Naive B cell (primary cell): ENCODE measurements at places on chromosomes 16 and 17.
A peak's percentile ranks its signal among the peaks of the same experiment; 100 is the strongest.

DNA sequence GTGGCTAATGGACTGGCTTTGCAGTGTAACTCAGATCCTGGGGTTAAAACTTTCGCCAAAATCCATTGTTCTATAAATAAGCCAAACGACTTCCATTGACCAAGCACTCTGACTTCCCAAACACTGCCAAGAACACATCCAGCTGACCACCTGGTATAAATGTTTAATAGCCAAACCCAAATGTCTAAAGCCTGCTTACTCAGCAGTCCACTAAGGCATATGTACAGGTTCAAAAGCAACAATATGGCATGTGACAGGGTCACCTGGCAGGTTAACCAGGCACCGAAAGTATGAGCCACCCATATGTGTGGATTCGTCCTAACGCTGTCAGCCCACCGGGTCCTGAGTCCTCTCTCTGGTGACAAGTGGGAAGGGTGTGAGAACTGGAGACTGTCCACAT lies 2.1 kb downstream of the CSNK1D start:
- H3K27ac ChIP-seq, result no peak overlapping the region
- H3K4me1 ChIP-seq, result peaks cover 38% of the 10 kb centered on the region
- no peak for DNase-seq
- no peaks in the 10 kb centered on the region for H3K27me3 ChIP-seq

GRCh38 chr16:53291757-53292392 lies 142.4 kb upstream of the RBL2 start:
- H3K27me3 ChIP-seq, result no peaks in the 10 kb centered on the region
- no peak for DNase-seq
- H3K4me3 ChIP-seq, result no peak overlapping the region
- H3K36me3 ChIP-seq, result peaks cover 33% of the 10 kb centered on the region
- no peaks in the 10 kb centered on the region for H3K4me1 ChIP-seq

DNA sequence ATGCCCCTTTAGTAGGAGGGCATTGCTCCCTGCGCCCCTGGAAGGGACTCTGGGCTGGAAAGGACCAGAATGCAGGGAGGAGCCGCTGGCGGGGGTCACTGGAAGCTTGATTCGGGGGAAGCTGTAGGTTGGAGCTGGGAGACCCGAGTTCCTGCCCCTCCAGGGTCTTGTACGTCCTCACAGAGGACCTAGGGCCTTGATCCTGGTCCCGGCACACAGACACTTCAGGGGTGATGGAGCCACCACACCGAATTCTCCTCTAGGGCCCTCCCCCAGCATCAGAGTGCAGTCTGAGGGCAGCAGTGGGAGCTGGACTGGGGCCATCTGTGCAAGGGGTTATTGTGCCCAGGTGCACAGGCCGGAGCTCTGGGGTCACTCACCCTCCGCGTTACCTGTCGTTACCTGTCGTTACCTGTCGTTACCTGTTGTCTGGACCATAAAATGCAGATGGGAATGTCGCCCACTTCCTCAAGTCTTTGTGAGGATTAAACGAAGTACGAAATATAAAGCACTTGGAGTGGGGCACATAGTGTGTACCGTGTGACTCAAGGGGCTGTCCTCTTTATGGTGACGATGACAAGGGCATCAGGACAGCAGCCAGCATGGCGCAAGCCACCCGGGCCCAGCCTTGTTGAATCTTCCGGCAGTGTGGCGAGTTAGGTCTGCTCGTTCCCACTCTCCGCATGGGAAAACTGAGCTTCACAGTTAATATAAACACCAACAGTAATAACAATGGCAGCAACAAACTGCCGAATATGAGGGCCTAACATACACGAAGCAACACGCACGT lies 48.6 kb downstream of the CMIP start:
- no peaks in the 10 kb centered on the region for H3K27me3 ChIP-seq
- peaks cover 93% of the 10 kb centered on the region for H3K4me1 ChIP-seq

DNA sequence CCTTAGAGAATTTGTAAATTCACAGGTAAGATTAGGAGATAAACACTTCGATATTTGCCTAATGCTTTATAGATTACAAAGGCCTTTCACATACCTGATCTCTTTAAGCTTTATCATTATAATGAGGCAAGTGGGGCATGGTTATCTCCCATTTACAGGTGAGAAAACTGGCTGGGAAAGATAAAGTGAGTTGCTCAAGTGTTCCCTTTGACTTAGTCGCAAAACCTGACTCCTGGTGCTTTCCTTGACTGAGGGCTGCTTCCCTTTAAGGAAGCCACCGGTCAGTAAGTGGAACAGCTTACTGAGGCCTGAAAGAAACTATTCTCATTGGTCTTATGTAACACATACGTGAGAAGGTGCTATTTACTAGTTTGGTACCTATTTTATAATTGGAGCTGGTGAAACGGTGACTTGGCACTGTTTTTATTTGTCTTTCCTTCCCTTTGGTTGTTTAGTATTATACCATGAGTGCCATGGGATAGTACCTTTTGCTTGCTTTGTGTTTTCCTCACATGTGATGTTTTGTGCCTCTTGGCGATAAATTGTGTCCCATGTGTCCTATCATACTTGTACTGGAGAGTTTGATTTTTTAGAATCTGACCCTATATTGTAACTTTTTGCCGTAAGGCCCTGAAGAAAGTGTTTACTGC lies 57.2 kb downstream of the NUP88 start:
- H3K36me3 ChIP-seq, result peaks cover 35% of the 10 kb centered on the region
- no peak overlapping the region for H3K4me3 ChIP-seq
- H3K27me3 ChIP-seq, result no peaks in the 10 kb centered on the region
- H3K4me1 ChIP-seq, result peaks cover 11% of the 10 kb centered on the region

GRCh38 chr16:81175325-81175891 lies 63.1 kb upstream of the BCO1 start:
- H3K4me3 ChIP-seq, result no peak overlapping the region
- no peak overlapping the region for H3K27ac ChIP-seq
- no peak for DNase-seq
- H3K36me3 ChIP-seq, result no peaks in the 10 kb centered on the region

DNA sequence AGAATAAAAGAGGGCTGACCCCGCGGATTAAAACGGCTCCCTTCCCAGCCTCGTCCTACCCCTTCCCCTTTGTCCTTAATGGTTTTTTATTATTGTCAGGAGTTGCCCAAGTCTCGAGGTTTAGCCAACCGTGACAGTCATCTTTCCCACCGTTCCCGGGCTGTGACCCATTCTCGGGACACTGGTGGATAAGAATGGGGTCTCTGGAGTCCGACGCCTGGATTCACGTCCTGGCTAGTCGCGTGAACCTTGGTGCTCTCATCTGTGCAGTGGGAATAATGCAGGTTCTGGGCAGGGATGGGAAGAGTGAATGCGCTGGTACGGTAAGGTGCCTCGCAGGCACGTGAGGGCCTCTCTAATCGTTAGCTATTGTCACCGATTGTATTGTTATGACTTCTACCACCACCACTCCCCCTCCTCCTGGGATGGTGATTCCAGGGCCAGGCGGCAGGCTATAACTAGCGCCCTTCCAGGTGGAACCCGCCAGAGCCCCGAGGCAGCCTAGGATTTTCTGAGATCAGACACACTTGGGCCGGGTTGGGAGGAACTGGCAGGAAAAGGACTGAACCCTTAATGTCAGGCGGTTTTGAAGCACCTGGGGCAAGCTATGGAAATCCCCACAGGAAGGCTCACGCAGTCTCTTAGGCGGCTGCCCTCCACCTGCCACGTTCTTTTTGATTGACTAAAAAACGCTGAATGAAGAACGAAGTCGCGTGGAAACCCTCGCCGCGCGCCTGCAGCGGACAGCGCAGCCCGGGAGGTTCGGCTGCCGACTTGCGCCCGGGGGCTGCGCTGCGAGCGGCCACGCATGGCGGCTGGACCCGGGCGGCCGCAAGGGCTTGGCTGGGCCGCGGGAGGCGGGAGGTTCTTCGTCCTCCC lies 2.7 kb downstream of the HS3ST3B1 start:
- H3K27ac ChIP-seq, result peak overlapping the region; percentile 93
- peak overlapping the region; percentile 84 for H3K4me3 ChIP-seq
- peaks cover 20% of the 10 kb centered on the region for H3K27me3 ChIP-seq
- H3K36me3 ChIP-seq, result no peaks in the 10 kb centered on the region
- H3K4me1 ChIP-seq, result peaks cover 54% of the 10 kb centered on the region

GRCh38 chr17:41013606-41014005 lies 4.7 kb upstream of the KRTAP3-1 start:
- H3K36me3 ChIP-seq, result no peaks in the 10 kb centered on the region
- H3K27ac ChIP-seq, result no peak overlapping the region
- H3K27me3 ChIP-seq, result peaks cover 18% of the 10 kb centered on the region
- H3K4me3 ChIP-seq, result no peak overlapping the region

GRCh38 chr16:84898447-84898846 lies 78.7 kb downstream of the CRISPLD2 start:
- H3K4me1 ChIP-seq, result no peaks in the 10 kb centered on the region
- DNase-seq, result no peak
- H3K36me3 ChIP-seq, result peaks cover 5% of the 10 kb centered on the region
- no peak overlapping the region for H3K27ac ChIP-seq
- no peak overlapping the region for H3K4me3 ChIP-seq

DNA sequence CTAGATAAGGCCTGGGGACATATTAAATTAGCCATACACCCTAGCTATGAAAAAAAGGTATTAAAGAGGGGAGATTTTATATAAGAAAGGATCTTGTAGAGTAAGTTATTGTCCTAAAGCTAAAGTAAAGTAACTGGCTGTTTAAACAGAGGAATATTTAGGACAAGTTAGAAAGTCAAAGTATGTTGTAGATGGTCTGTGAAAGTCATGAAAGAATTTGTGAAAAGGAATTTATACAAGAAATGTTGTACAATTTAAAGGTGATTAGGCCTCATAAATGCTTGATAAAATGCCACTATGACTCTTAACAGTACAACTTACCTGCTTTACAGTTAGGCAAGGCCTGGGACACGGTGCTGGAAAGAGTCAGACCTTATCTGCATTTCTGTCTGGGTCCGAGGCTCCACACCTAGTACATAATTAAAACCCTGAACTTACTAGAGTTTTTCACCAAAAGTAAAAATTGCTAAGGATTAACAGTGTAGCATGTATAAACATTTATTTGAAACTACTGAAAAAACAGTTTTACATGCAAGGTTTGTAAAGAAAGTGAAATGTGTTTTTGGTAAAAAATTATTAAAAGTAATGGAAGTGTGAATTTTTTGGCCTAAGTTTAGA lies 445.3 kb upstream of the TOM1L1 start:
- H3K27ac ChIP-seq, result no peak overlapping the region
- H3K36me3 ChIP-seq, result peaks cover 7% of the 10 kb centered on the region
- no peaks in the 10 kb centered on the region for H3K27me3 ChIP-seq
- no peak overlapping the region for H3K4me3 ChIP-seq

DNA sequence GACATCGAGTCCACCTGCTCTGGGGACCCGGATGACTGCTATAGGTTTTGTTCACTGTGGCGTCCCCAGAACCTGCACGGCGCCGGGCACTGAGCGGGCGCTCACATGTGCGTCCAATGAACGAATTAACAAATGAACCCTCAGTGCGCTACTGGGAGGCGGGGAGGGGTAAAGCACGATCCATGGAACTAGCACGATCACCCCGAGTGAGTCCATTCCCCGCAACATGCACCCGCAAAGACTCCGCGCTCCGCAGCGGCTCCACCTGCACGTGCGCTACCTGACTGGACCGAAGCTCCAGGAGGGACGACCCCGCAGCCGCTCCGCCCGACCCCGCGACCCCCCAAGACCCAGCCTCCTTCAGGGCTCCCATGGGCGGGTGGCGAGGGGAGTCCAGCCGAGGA lies 491 bp downstream of the TRAP1 start:
- no peak for DNase-seq
- peak overlapping the region; percentile 76 for H3K27ac ChIP-seq
- H3K4me3 ChIP-seq, result peak overlapping the region; percentile 96
- no peaks in the 10 kb centered on the region for H3K27me3 ChIP-seq
- H3K36me3 ChIP-seq, result no peaks in the 10 kb centered on the region

DNA sequence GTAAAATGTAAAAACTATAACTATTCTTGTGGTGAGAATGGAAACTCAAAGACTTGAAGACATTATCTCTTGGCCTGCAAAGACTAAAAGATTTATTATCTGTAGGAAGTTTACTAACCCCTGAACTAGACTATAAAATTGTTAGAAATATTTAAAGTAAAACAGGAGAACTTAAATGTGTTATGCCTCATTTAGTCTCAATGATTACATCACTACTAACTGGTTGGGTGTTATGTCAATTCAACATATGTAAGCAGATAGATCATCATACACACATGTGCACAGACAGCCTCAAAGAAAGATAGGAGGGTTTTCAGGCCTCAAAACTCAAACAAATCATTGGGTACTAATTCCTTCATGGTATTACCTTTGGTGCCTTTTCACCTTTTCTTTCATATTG lies 7.6 kb downstream of the STX8 start:
- H3K36me3 ChIP-seq, result peaks cover 21% of the 10 kb centered on the region
- H3K4me3 ChIP-seq, result no peak overlapping the region
- H3K27me3 ChIP-seq, result no peaks in the 10 kb centered on the region
- DNase-seq, result no peak
- no peak overlapping the region for H3K27ac ChIP-seq
- peaks cover 43% of the 10 kb centered on the region for H3K4me1 ChIP-seq

- no peak overlapping the region for H3K27ac ChIP-seq
- no peak overlapping the region for H3K4me3 ChIP-seq
- no peaks in the 10 kb centered on the region for H3K36me3 ChIP-seq
- peaks cover 16% of the 10 kb centered on the region for H3K4me1 ChIP-seq
These were observed 7.6 kb downstream of the SGCA start for GRCh38 chr17:50173335-50173941.

- DNase-seq, result no peak
- no peak overlapping the region for H3K27ac ChIP-seq
- no peak overlapping the region for H3K4me3 ChIP-seq
These were observed 279.0 kb upstream of the IRX5 start for GRCh38 chr16:54651440-54652195.

GRCh38 chr17:4520894-4521600 lies 22.4 kb downstream of the SPNS2 start:
- H3K27ac ChIP-seq, result no peak overlapping the region
- H3K36me3 ChIP-seq, result no peaks in the 10 kb centered on the region
- no peak for DNase-seq
- peaks cover 3% of the 10 kb centered on the region for H3K27me3 ChIP-seq

GRCh38 chr17:44568945-44569858 lies 11.9 kb downstream of the FZD2 start:
- H3K4me1 ChIP-seq, result peaks cover 6% of the 10 kb centered on the region
- H3K36me3 ChIP-seq, result no peaks in the 10 kb centered on the region
- H3K27me3 ChIP-seq, result peaks cover 24% of the 10 kb centered on the region
- H3K4me3 ChIP-seq, result no peak overlapping the region

DNA sequence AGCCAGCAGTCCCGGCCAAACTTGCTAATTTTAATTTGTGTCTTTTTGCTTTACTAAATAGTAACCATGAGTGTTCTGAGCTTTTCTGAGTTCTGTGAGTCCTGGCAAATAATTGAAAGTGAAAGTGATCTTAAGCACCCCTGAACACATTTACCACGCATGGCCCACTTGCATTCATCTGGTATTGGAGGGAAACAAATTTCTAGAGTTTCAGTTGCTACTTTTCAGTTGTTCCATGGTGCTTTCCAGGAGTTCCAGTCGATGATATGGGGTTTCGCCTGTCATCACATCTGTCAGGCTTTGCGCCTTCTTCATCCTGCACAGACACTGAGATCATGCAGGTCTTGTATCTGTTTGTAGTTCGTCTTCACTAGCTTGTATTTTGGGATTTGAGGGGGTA lies 44.1 kb downstream of the CRLF3 start:
- H3K36me3 ChIP-seq, result peaks cover 7% of the 10 kb centered on the region
- H3K27me3 ChIP-seq, result no peaks in the 10 kb centered on the region
- no peak overlapping the region for H3K4me3 ChIP-seq
- no peak for DNase-seq
- H3K4me1 ChIP-seq, result peaks cover 12% of the 10 kb centered on the region

GRCh38 chr16:17211797-17212196 lies 259.0 kb downstream of the XYLT1 start:
- H3K27me3 ChIP-seq, result no peaks in the 10 kb centered on the region
- peak overlapping the region; percentile 30 for H3K27ac ChIP-seq

GRCh38 chr17:47287068-47287467 lies 33.4 kb downstream of the ITGB3 start:
- H3K27ac ChIP-seq, result peak overlapping the region; percentile 97
- H3K4me1 ChIP-seq, result peaks cover 57% of the 10 kb centered on the region
- DNase-seq, result no peak
- H3K36me3 ChIP-seq, result no peaks in the 10 kb centered on the region
- H3K4me3 ChIP-seq, result no peak overlapping the region
- H3K27me3 ChIP-seq, result no peaks in the 10 kb centered on the region
